ENCODE measurements at places on chromosomes 7 and 10.

GRCh38 chr7:148669927-148670326 is 28.8 kb upstream of the CUL1 start:
- no peak for DNase-seq

GRCh38 chr10:69570050-69570816 is 3.0 kb downstream of the NEUROG3 start:
- DNase-seq, result no peak

DNA sequence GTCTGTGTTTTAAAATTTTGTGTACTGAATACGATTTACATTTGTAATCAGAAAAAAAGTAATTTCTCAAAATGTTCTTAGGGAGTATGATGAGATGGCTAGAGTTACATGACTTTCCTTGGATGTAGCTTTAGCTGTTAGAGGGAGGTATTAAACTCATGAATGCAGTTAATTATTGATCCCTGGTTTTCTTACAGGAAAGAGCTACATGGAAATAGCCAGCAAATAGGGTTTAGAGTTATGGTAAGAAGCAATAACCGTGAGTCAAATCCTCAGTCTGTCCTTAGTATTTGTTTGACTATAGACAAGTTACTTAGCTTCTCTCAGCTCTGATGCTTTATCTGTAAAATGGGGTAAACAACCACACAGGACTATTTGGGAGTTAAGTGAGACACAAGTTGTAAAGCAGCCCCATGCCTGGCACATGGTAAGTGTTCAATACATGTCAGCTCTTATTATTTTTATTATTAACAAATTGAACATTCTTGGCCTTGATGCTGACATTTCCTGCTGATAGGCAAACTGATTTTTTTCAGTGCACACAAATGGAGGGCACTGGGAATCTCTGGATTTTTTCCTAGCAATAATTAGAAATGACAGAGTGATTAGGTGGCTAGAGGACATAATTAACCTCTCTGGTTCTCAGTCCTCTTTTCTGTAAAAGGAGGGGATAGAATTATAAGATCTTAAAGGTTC is 204.5 kb upstream of the PHYHIPL start:
- no peak for DNase-seq

DNA sequence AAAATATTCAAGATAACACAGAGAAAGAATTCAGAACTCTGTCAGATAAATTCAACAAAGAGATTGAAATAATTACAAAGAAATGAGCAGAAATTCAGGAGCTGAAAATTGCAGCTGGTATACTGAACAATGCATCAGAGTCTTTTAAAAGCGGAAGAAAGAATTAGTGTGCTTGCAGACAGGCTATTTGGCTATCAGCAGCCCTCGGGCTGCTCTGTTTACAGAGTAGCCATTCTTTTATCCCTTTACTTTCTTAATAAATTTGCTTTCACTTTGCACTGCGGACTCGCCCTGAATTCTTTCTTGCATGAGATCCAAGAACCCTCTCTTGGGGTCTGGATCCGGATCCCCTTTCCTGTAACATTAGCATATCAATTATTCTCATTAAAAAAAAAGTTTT is 1040.0 kb downstream of the SORCS3 start:
- no peak for DNase-seq
